ENCODE measurements at places on chromosomes 5 and 9. TPM values are rescaled to one million over a fixed set of nuclear protein-coding genes. Genes with fewer than 3 reads are reported as not detected.

The ZNF169 gene
- 1.4 TPM for total RNA-seq

The FGD3 gene
- 1.2 TPM for total RNA-seq

The CCL28 gene
- total RNA-seq: 0.16 TPM

The PCDHGA8 gene
- total RNA-seq: 8.1 TPM

The SH3GL2 gene
- 6.9 TPM for total RNA-seq

DNA sequence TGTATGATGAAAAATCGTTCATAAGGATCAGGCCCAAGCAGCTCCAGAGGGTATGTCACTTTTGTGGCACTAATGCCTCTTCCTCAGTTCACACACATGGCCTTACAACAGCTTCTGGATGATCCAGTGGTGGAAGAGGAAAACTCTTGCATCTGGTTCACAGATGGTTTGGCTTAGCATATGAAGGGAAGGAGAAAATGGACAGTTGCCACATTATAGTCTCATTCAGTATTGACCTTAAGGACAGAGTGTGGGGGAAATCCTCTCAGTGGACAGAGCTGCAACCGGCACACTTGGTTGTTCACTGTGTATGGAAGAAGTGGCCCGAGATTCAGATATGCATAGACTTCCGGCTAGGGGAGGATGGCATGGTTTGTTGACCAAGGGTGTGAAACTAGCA lies 22.8 kb downstream of the C9orf57 start:
- no peak overlapping the region for H3K27ac ChIP-seq
- DNase-seq: no peak
- no peaks in the 10 kb centered on the region for H3K36me3 ChIP-seq
- no peak overlapping the region for H3K4me3 ChIP-seq

DNA sequence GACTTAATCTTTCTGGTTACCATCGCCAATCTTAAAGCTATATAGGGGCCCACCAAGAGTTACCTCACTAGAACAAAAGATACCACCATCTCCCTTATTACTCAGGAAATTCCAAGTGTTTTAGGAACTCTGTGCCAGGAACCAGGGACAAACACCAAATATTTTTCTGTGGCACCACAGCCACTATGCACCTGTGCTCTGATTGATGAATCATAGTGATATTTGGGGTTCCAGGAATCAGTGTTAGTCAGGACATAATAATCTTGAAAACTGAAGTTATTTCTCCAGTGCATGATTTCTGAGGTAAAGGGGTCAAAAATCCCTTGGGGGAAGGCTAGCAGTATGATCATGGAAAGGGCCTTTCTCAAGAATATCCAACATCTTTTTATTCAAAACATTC lies 10.2 kb upstream of the TMED7 start:
- no peaks in the 10 kb centered on the region for H3K27me3 ChIP-seq
- H3K4me1 ChIP-seq: peaks cover 5% of the 10 kb centered on the region
- no peaks in the 10 kb centered on the region for H3K36me3 ChIP-seq

DNA sequence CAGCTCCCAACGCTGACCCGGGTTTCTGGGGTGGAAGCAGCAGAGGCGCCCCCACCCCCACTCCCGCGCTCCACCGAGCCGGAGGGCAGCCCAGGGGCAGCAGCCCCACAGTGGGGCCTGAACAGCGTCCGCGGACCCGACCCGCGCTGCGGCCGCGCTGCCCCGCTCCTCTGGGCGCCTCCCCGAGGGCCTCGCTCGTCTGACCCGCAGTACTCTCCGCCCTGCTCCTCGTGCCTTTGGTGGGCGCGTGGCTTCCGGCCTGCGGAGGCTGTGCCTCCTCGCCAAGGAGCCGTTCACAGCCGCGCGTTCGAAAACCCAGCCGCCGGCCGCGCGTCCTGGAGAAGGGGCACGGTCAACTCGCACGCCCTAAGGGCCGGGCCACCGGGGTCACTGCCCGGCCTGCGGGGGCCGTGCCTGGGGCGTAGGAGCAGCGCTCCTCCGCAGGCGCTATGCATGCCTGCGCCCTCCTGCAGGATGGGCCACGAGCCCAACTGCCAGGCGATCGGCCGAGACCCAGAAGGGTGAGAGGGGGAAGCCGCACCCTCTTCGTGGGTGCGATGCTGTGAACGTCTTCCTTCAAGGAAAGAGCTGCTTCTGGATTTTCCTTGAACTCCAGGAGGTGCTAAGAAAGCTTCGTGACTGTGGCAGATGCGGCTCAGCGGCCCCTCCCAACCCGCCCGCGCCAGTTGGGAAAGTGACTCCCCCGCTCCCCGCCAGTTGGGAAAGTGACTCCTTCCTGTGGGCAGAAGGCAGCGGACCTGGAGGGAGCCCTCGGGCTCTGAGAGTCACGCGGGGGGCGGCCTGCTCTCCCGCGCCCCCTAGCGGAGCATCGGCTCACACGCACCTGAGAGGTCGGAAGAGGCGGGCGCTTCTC lies 82.7 kb downstream of the HSD17B3 start:
- H3K27ac ChIP-seq: peak overlapping the region; percentile 6
- no peaks in the 10 kb centered on the region for H3K36me3 ChIP-seq
- H3K4me1 ChIP-seq: peaks cover 10% of the 10 kb centered on the region
- peak; percentile 40 for DNase-seq
- peak overlapping the region; percentile 20 for H3K4me3 ChIP-seq

DNA sequence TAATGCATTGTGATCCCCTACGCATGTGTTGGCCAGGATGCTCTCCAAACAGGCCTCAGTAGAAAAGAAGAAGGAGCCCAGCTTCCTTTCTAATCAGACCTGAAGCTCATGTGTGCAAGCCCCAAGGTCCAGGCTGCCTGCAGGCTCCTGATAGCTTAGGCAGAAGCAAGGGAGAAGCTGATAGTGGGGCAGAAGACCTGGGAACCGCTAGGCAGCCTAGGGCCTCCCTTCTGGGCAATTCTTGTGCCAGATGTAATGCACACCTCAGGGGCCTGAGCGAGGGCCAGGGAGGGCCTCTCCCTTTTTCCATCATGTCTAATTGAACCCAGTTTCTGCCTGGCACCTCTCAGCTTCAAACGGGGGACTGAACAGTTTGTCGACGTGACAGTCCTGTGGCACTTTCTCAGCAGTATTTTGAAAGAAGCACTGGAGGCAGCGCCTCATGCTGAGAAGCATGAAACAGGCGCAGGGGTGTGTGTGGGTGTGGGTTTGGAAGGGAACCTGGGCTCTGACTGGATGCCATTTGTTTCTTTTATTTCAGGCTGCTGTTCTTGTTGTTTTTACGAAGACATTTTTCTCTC lies 212.8 kb downstream of the PIK3R1 start:
- H3K4me3 ChIP-seq: no peak overlapping the region
- no peaks in the 10 kb centered on the region for H3K4me1 ChIP-seq
- H3K36me3 ChIP-seq: no peaks in the 10 kb centered on the region

DNA sequence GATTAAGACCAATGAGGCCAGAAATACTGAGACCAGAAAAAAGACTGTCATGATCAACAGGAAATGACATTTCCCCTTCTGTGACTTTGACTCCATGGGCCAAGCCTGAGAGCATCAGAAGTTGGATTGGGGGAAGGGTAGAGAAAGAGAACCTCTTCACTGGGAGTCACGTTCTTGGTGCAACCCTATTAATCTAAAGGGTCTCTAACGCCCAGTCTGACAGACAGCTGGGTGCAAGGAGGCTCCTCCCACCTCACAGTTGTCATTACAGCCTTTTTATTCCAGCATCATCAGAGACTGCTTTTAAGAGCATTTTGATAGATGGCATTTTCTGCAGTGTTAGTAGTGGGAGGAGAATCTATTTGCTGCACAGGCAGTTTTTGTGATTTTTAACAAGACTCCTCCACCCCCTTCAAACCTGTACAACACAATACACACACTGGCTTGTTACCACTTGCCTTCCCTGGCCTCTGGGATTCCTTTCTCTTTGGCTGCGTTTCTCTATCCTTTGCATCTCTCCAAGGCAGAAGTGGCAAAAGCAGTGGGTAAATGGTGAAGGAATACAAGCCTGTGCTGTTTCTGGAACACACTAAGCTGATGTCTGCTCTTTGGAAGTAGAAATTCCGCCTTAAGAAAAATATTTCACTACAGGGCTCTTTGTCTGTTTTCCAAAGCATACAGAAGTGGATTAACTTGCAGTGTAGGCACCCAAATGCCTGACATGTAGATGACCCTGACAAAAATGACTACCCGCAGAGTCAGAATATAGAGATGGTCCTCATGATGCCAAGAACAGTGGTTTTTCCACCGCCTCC lies 310.4 kb upstream of the ZNF608 start:
- no peaks in the 10 kb centered on the region for H3K36me3 ChIP-seq
- DNase-seq: no peak
- H3K27ac ChIP-seq: no peak overlapping the region
- peaks cover 14% of the 10 kb centered on the region for H3K4me1 ChIP-seq

- H3K4me3 ChIP-seq: peak overlapping the region; percentile 89
- no peaks in the 10 kb centered on the region for H3K27me3 ChIP-seq
- H3K36me3 ChIP-seq: no peaks in the 10 kb centered on the region
Observed at GRCh38 chr9:35110327-35110761, 5.3 kb downstream of the ATOSB start.

All from heart left ventricle (tissue), 16 donors.